ENCODE measurements at places on chromosomes 16 and 17.

GRCh38 chr16:57739756-57740422, 4.3 kb downstream of the KATNB1 start:
- no peak for DNase-seq
- no peak overlapping the region for H3K27ac ChIP-seq
- no peaks in the 10 kb centered on the region for H3K4me1 ChIP-seq
- H3K36me3 ChIP-seq, result no peaks in the 10 kb centered on the region

DNA sequence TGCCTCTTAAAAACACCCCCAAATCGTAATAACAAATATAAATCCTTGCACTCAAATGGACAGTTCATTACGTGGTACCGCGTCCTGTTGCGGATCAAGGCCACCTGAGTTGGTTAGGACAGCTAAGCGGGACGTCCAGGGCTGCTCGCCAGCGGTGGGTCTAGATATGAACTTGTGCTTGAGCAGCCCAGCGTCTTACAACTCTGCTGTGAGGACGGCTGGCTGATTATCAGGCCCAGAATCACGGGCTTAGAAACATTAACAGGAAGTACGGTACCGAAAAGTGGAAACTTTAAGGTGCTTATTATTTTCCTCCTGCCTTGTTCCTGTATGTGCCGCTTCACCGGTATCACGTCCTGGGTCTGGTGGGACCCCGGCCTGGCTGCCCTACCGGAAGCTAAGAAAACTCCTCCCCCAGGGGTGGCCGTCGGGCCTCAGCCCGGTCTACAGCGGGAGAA, 832 bp upstream of the SRRM2 start:
- H3K4me3 ChIP-seq, result peak overlapping the region; percentile 92
- peak overlapping the region; percentile 99 for H3K27ac ChIP-seq
- H3K4me1 ChIP-seq, result peaks cover 18% of the 10 kb centered on the region
- DNase-seq, result peak; percentile 54

- H3K27me3 ChIP-seq, result no peaks in the 10 kb centered on the region
- no peak overlapping the region for H3K4me3 ChIP-seq
- peaks cover 22% of the 10 kb centered on the region for H3K4me1 ChIP-seq
- H3K36me3 ChIP-seq, result no peaks in the 10 kb centered on the region
- peak overlapping the region; percentile 95 for H3K27ac ChIP-seq
- DNase-seq, result no peak
Observed at GRCh38 chr17:9242497-9242881, 221.2 kb downstream of the NTN1 start.

GRCh38 chr16:23668225-23668624, 10.5 kb upstream of the PLK1 start:
- peaks cover 78% of the 10 kb centered on the region for H3K36me3 ChIP-seq
- no peak overlapping the region for H3K27ac ChIP-seq
- DNase-seq, result no peak
- no peaks in the 10 kb centered on the region for H3K27me3 ChIP-seq
- H3K4me1 ChIP-seq, result no peaks in the 10 kb centered on the region

DNA sequence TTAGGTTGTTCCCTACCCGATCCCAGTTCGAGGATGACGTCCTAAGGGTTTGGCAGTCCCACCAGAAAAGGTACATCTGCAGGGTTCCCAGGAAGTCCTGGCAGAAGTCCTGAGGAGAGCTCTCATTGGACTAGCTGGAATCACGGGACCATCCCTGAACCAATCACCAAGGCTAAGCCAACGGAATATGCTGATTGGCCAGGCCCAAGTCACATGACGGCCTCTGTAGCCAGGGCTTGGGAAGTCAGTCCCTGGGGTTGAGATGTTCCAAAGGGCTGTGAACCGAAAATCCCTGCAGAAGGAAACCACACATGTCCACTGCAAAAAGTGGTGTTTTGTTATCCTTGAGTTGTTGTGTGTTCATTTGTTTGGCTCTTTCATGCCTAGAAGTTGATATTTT, 68.2 kb upstream of the ZNF423 start:
- no peaks in the 10 kb centered on the region for H3K27me3 ChIP-seq
- H3K27ac ChIP-seq, result no peak overlapping the region
- no peaks in the 10 kb centered on the region for H3K36me3 ChIP-seq
- H3K4me1 ChIP-seq, result no peaks in the 10 kb centered on the region
- H3K4me3 ChIP-seq, result no peak overlapping the region

- no peaks in the 10 kb centered on the region for H3K36me3 ChIP-seq
- H3K4me1 ChIP-seq, result no peaks in the 10 kb centered on the region
- no peaks in the 10 kb centered on the region for H3K27me3 ChIP-seq
- no peak overlapping the region for H3K27ac ChIP-seq
- H3K4me3 ChIP-seq, result no peak overlapping the region
Observed at GRCh38 chr16:89599902-89600301, 13.5 kb upstream of the DPEP1 start.

All from Peyer's patch (tissue), 4 donors.